ENCODE measurements at places on chromosomes 12 and 14.

DNA sequence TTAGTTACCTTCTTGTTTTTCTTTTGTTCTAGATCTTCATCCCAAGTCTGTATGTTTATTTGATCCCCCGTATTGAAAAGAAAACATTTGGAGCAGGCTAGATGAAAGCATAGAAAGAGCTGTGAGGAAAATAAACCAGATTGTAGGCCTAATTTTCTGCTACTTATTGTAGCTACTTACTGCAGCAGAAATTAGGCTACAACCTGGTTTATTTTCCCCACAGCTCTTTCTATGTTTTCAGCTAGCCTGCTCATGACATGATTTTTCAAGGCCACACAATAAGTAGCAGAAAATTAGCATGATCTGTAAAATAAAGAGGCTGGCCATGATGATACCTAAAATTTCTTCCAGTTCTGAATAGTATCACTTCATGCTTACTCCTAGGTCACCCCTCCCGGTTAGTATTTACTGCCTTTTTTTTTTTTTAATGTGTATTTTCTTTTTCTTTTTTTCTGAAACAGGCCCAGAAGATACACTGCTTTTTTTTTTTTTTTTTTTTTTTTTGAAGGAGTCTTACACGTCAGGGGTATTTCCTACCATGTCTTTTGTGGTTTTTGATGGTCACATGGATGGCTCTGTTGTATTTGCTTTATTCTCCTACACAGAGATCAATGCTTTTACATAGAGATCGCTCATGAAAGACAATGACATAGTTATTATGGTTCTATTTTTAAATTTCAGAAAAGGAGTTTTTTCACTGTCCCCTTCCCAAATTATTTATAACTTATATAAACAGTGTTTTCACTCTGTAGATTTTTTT lies 32.3 kb downstream of the BHLHE41 start:
- no peak for DNase-seq

GRCh38 chr12:98799822-98800221 lies 154.7 kb downstream of the APAF1 start:
- no peak for DNase-seq

DNA sequence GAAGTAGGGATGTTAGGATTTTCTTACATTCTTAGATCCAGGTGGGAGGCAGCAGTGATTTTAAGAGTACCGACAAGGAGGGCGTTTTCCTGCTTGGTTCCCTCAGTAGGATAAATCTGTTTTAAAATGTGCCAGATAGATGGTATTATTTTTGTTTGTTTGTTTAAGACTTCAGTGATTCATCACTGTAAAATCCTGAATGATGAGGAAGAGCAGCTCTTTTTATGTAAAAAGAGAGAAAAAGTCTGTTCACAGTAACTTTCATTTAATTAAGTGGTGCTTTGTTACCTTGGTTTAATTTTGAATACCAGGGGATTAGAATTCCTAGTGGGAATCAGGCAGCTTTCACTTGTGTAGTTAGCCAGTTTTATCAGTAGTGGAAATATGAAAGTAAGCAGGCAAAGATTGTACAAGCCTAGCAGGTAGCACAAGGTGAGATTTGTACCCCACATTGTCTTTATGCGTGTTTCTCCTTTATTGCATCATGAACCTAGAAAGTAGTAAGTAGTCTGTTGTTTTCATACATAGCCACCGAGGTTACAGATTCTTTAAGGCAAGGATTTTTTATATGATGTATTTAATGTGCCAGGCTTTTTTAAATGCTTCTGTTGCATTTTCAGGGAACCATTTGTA lies 349.6 kb downstream of the CCDC91 start:
- DNase-seq = no peak

DNA sequence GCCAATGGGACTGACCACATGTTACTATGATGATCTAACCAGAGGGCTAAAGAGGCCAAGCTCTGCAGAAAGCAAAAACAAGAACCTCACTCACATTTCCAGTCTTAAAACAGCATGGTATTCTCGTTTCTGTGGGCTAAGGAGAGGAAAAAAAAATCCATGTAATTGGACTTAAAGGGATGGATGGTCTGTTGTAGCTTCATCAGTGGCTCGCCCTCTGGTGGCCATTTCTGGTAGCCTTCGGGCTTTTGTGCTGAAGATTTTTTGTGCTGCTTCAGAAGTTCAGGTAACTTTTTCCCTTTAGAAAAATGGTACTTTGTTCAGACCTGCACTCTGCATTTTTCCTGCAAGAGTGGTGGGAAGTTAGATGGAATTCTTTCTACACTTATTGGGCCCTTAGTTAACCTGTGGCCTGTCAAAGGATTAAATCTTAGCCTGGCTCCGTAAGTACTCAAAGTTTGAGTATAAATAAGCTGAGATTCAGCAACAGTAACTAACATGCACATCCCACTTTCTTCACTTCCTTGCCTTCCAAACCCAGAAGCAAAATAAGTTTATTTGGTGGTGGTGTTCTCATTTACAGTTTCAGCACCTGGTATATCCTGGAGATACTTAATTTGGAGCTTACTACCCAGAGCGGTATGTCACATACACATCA lies 22.3 kb downstream of the DCAF4 start:
- DNase-seq = peak; percentile 57

DNA sequence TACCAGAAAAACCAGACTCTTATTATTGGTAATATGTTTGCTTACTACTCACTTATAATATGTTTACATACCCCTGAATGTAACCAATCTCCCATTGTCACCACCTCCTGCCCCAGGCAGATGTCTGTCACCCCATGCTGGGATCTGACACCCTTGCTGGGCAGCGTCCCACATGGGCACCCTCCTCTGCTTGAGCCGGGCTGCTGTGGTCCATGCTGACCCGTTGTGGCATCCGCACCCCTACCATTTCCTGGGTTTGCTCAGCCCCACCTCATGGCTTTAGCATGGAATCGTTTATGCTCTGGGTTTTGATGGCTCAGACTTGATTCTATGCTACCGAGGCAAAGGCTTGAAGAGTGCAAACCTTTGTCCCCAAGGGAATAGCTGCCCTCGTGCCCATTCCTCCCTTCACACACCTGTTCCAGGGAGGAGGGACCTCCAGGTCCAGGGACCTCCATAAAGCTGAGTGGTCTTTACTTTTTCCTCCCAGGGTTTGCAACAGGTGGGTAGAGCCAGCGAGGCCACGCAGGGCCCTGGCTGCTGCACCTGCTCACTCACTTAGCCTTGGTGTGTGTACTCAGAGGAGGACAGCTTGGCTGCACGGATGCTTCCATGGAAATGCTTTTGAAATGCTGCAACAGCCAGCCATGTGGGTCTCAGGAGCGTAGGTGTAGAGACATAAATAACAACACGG lies 68.7 kb downstream of the PRMT8 start:
- DNase-seq = no peak

- no peak for DNase-seq
Measured at GRCh38 chr14:100325231-100325632, 2.1 kb downstream of the SLC25A47 start.

DNA sequence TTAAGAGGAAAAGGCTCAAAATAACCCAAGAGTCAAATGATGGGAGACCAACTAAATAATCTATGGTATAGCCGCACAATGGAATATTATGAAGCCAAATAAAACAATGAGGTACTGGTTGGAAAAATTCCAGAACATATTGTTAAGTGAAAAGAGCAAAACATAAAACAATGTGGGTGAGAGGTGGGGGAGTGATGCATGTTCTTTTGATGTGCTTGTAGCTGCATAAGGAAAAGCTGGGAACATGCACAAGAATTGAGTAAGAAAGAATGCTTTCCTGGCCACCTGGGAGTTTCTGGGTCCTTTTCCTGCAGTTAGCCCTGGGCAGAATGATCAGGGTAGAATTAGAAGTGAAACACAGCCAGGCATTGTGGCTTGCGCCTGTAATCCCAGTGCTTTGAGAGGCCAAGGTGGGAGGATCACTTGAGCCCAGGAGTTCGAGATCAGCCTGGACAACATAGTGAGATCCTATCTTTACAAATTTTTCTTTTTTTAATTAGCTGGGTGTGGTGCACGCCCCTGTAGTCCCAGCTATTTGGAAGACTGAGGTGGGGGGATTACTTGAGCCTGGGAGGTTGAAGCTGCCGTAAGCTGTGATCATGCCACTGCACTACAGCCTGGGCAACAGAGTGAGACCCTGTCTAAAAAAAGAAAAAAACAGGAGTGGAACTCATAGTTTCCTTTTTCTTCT lies 7.9 kb downstream of the ABCB9 start:
- no peak for DNase-seq

DNA sequence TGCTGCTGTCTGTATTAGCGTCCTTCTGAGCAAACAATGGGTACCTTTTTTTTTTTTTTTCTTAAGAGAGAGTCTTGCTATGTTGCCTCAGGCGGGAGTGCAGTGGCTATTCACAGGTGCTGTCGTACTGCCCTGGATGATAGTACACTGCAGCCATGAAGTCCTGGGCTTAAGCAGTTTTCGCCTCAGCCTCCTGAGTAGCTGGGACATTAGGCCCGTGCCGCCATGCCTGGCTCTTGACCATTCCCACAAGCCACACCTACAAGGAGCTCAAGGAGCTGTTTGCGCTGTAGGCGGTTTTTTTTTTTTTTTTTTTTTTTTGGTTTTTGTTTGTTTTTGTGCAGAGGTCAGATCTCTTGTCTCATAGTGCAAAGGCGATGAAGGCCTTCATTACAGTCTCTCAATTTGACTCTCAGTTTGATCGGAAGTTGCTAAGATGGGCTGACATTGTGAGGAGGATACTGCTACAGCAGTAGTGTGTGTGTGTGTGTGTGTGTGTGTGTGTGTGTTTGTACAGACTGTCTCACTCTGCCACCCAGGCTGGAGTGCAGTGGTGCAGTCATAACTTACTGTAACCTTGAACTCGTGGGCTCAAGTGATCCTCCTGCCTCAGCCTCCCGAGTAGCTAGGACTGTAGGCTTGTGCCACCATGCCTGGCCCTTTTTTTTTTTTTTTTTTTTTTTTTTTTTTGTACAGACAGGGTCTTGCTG lies 34.2 kb downstream of the TRAF3 start:
- DNase-seq = no peak

- no peak for DNase-seq
Measured at GRCh38 chr12:125981610-125982253, 916.5 kb downstream of the AACS start.

- DNase-seq = no peak
Measured at GRCh38 chr14:56085471-56085870, 32.7 kb upstream of the PELI2 start.

DNA sequence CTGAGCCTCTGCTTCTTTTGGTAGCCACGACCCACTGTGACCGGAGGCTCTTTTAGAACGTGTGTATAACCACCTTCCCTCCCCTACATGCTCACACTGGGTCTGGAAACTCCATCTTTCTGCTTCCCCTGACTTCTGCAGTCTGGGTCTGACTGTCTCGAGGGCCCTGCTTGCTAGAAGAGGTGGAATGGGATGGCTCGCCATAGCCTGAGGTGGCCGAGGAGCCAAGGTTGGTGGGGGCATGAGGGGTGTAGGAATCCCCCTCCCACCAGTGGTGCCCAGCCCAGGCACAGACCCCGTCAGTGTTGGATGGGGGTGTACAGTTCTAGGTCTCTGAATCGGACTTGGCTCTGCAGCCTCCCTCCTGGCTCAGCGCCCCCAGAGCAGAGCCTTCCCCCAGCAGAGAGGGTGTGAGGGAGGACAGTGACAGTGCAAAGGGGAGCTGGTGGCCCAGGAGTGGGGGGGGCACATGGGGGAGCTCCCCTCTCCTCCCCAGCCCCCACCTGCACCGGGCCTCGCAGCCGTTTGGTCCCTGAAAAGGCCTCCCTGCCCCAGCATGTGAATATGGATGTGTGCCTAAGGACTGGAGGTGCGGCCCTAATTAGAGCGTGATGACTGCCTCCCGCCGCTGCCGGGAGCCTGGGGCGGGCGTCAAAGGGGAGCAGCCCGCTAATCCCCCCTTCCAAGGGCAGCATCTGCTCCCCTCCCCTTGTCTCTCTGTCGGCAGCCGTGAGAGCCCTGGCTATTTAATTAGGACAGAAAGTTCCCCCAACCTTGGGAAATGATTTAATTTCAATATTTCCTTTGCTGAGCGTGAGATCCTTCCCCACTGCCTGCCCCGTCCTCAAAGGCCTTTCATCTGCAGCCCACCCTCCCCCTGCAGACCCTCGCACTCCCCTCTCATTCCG lies 196.2 kb upstream of the C14orf180 start:
- DNase-seq = no peak

- no peak for DNase-seq
Measured at GRCh38 chr12:110217996-110218674, 62.9 kb upstream of the ATP2A2 start.

GRCh38 chr14:90193925-90194324 lies 62.4 kb upstream of the PSMC1 start:
- DNase-seq = no peak

GRCh38 chr12:54593725-54594124 lies 5.3 kb upstream of the PPP1R1A start:
- no peak for DNase-seq

GRCh38 chr14:96039633-96040311 lies 610 bp downstream of the C14orf132 start:
- DNase-seq = no peak

DNA sequence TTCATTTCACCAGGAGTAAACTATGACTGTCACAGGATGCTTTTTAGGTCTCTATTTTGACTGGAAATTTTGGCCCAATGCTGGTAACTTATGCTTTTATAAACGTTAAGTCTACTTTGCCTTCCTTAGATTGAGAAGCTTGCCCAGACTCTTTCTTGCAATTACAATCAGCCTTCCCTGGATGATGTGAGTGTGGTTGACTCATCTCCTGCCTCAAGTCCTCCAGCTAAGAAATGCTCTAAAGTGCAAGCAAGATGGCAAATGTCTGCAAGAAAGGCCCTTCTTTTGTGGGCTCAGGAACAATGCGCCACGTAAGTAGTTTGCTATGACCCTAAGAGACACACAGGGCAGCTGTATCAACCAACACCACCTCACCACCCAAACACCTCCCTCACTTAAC lies 96.9 kb downstream of the SYNE2 start:
- no peak for DNase-seq

DNA sequence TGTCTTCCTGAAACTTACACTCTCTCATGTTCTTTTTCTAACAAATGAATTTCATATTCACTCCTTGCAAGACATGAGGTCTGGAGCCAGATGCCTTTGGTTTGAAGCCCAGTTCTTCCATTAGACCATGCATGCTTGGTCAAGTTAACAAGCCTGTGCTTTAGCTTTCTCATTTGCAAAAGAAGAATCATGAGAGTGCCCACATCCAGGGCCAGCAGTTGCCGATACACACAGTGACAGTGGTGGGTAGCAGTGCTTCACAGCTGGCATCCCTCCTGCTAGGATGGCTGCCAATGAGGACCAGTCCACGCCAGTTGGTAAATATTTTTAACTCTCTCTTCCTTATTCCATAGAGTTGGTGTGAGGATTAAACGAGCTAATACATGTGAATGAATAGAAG lies 163.1 kb downstream of the PHLDA1 start:
- DNase-seq = no peak

GRCh38 chr12:46209914-46210872 lies 58.6 kb downstream of the SLC38A1 start:
- peak; percentile 59 for DNase-seq
